Activated naive CD4-positive, alpha-beta T cell treated with anti-CD3 and anti-CD28 coated beads, Interleukin-2, amount 50 U/mL, for 16 hours (primary cell): ENCODE measurements at places on chromosomes 2 and 18.

DNA sequence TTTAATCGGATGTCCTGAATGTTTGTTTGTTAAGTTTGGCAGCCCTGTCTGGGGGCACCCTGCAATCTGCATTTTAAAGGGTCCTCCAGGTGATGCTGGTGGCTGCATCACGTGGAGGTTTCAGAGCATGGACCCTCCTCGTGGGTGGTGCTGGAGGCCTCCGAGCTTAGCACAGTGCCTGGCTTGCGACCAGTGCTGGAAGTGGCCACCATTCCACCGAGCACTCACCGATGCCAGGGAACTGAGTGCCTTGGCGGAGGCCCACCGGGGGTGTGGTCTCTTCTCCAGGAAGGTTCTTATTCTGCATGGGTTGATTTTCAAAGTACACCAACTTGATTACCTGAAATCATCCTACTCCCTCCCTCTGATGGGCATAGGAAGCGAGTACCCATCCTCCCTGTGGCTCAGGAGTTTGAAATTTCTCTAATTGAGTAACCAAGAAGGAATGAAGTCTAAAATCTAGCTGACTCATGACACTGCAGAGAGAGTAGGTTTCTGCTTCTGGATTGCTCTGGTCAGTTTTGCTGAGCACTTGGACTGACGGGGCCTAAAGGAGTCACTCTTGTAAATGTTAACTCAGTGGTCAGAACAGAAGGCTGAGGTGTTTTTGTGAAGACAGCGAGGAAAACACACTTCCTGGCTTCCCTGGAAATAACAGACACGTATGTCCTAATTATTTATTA, 58.1 kb upstream of the SLC66A3 start:
- DNase-seq = no peak

- no peak for DNase-seq
These were observed 15.5 kb downstream of the MYO5B start for GRCh38 chr18:50179465-50179864.

DNA sequence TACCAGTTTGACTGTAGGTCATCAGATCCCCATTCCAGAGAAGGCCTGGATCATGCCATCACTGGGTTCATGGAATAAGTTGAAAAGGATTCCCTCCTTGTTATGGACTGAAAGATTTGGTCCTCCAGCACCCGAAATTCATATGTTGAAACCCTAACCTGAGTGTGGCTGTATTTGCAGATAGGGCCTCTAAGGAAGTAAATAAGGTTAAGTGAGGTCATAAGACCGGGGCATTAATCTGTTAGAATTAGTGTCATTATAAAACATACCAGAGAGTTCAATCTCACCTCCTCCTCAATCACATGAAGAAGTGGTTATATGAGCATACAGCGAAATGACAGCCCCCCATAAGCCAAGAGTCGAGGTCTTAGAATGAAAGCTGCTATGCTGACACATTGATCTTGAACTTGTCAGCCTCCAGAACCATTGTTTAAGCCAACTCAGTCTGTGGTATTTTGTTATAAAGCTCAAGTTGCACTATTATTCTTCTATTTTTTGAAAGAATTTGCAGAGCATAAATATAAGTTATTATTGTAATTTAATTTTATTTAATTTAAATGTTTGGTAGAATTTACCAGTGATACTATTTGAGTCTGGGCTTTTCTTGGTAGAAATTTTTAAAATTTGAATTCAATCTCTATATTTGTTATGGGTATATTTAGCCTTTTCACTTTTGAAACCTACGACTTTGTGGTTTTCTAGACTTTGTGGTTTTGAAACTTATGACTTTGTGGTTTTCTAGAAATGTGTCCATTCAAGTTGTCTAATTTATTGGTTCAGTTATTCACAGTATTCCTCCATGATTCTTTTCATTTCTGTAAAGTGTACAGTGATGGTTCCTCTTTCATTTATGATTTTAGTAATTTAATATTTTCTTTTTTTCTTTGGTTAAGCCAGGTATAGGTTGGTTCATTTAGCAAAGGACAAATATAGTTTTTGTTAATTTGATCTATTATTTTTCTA, 1206.7 kb upstream of the CDH2 start:
- no peak for DNase-seq

DNA sequence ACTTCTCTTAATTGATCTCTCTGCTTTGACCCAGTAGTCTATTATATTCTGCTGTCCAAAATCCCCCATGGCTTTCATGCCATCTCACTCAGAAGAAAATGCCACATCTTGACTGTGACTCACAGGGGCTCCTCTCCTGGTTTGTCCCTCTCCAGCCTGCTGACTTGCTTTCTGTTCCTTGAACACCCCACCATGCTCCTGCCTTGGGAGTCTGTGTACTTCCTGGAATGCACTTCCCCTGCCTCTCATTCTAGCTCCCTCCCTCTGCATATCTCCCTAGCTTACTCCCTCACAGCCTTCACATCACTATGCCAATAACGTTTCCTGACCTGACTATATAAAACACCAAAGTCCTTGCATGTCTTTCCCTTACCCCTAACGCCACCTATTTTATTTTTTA, 167.2 kb downstream of the TRIB2 start:
- DNase-seq = no peak

DNA sequence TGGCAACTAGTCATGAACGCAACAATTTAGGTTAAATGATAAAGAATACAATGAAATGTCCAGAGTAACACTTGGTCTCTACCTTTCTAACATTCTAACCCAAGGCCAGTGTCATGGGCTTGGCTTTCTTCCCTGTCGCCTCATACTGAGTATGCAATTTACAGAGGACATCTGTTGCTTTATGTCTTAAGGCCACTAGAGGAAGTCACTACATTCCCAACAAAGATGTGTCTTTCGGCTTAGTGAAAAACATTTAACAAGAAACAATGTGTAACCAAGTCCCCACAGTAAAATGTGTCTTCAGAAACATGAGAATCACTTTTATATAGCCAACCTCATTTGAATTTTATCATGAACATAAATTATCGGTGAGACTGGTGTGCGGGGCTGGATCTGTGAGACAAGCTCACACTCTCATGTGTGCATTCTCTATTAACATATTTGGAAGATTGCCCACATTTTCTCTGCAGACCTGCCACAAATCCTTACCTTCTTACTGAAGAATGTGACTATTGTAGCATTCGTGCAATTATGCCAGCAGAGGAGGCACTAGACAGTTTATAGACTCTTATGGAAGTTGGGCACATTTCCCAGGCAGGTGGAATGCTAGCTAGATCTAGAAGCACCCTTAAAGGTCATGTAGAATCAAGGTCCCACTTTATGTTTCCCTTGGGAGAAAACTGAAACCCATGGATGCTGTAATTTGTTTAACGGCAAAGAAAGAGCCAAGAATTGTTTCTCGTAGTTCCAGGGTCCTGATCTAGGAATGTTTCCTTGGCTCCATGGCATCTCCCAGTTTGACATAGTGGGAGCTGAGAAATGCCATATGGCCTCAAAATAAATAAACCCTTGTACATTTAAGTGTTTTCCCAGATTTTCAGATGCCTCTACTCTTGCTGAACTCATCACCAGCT, 101.8 kb downstream of the CD226 start:
- no peak for DNase-seq

- DNase-seq = no peak
These were observed 556.7 kb upstream of the FSIP2 start for GRCh38 chr2:185181901-185182300.

GRCh38 chr2:209821806-209822205, 50.2 kb downstream of the UNC80 start:
- DNase-seq = no peak

DNA sequence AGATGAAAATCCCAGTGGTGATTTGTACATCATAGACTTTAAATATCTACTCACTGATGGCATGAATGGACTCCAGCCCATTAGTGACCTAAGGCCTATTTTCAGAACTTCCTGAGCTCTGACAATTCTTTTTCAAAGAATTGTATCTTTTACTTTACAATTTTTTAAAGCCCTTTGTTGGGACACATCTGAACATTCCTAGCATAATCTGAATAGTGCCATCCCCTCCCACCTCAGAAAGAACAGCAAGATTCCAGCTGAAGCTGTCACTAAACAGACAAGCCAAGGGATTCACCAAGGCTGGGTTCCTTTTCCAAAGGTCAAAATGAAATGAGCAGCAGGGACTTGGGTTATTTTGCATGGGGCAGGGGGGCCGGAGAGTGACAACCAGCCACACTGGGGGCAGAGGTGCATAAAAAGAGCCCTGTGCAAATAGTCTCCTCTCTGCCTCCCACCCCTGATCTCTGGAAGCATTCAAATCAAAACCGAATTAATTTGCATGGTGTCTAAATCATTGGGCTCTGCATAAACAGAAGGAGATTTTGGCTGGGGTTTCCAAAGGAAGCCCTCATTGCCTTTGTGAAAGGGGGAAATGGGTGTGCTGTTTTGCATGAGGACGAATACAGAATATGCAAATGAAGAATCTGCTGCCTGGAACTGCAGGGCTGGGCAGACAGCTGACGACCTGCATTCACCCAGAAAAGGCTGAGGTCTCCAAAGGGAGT, 17.2 kb downstream of the EPHA4 start:
- no peak for DNase-seq

DNA sequence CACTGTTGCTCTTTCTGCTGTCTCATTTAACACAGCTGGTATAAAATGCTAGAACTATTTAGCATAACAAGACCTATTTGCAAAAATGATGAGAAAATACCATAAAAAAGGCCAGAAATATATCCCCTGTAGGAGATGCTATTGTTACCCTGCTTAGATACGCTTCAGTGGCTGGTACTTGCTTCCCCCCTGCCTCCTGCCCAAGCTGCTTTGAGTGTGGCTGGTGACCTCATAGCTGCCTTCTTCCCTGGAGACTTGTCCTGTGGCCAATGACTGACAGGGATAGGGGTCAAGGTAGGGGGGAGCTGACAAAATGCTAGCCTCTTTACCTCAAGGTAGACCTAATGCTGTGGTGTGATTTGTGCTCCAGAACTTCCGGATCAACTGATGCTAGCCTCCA, 150.2 kb upstream of the ZEB2 start:
- DNase-seq = no peak

- DNase-seq = no peak
These were observed 14.4 kb downstream of the EN1 start for GRCh38 chr2:118832791-118833715.

GRCh38 chr2:132757002-132757589, 87.1 kb upstream of the LYPD1 start:
- DNase-seq = no peak

DNA sequence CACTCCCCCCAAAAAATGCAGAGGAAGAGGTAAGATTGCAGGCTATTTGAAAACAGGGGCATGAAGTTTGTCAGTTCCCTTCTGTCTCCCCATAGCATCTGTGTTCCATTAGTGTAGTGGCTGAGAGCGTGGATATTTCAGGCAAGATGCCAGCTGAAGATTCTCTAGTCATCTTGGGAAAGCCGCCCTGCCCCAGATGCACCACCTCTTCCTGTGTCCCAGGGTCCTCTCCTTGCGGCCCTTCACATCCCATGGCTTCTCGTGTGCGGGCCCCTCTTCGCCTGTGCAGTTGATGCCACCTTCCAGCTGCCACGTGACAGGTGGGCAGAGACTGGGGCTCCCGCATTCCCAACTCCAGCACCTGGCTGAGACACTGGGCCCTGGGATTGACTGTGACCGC, 16.1 kb downstream of the TMEM127 start:
- no peak for DNase-seq

DNA sequence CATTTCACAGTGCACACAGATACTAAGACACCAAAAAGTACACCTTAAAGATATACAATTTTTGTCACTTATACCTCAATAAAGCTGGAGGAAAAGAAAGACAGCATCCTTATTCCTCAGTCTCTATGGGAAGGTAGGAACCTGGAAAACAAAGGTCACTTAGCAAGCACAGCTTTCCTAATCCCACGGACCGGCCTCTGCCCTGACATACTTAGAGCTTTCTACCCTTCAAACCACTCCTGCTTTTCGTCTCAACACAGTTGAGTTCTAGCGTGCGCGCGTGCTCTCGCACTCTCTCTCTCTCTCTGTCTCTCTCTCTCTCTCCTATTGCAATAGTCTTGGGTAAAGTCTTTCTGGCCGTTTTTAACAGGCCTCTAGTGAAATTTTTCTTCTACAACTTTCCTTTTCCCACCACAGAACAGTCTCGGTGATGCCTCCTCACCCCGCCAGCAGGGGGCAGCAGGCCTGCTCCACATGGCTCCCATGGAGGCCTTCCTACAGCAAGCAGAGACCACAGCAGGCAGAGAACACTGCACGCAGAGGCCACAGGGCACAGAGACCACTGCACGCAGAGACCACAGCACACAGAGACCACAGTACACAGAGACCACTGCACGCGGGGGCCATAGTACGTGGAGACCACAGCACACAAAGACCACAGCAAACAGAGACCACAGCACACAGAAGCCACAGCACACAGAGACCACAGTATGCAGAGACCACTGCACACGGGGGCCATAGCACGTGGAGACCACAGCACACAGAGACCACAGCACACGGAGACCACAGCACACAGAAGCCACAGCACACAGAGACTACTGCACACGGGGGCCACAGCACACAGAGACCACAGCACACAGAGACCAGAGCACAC, 106.9 kb downstream of the FBXO15 start:
- DNase-seq = peak; percentile 77

- no peak for DNase-seq
These were observed 240.7 kb upstream of the FAM98A start for GRCh38 chr2:33839791-33840190.

- DNase-seq = peak; percentile 15
These were observed 662.6 kb upstream of the ACVR2A start for GRCh38 chr2:147182260-147182659.

GRCh38 chr18:56097621-56098020, 509.6 kb upstream of the TCF4 start:
- DNase-seq = no peak

GRCh38 chr2:127893033-127893432, 7.3 kb upstream of the AMMECR1L start:
- DNase-seq = no peak

- DNase-seq = no peak
These were observed 83.9 kb upstream of the PKDCC start for GRCh38 chr2:41963661-41964525.

- no peak for DNase-seq
These were observed 15.3 kb upstream of the CREG2 start for GRCh38 chr2:101402630-101403029.

GRCh38 chr2:16661526-16661925, 4.1 kb downstream of the CYRIA start:
- DNase-seq = no peak

GRCh38 chr2:51201295-51201694, 169.4 kb upstream of the NRXN1 start:
- no peak for DNase-seq

DNA sequence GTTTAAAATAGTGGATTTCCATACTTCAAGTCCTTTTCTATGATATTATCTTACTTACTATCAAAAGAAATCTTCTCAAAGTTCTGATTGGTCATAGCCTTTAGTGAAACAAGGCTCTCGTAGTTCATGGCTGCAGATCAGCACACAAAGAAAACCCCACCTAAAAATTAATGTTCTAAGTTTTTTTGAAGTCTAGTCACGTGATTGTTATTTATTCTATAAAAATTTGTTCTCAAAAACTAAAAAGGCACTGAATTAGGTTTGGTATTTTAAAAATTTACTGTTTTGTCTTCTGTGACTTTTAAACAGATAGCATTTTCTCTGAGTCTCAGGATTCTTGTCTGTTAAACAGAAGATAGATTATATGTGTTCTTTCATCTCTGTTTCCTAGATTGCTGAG, 122.4 kb downstream of the KCNH7 start:
- DNase-seq = no peak

GRCh38 chr2:177669625-177670330, 277.2 kb downstream of the AGPS start:
- DNase-seq = no peak

GRCh38 chr2:192194866-192195547, at the start of gene TMEFF2:
TSS of gene TMEFF2 (minus strand) at chr2:192194933. CDS start at chr2:192194524, 409 bp downstream.
- peak; percentile 38 for DNase-seq

- no peak for DNase-seq
These were observed 156.4 kb downstream of the OSR1 start for GRCh38 chr2:19201911-19202462.

- no peak for DNase-seq
These were observed 27.1 kb downstream of the RAB31 start for GRCh38 chr18:9735238-9735637.
